ENCODE measurements at places on chromosomes 1 and 21.

GRCh38 chr21:33828083-33828482 lies 87.5 kb downstream of the ATP5PO start:
- DNase-seq: no peak

- no peak for DNase-seq
Measured at GRCh38 chr1:181205901-181206300, 117.4 kb downstream of the IER5 start.

DNA sequence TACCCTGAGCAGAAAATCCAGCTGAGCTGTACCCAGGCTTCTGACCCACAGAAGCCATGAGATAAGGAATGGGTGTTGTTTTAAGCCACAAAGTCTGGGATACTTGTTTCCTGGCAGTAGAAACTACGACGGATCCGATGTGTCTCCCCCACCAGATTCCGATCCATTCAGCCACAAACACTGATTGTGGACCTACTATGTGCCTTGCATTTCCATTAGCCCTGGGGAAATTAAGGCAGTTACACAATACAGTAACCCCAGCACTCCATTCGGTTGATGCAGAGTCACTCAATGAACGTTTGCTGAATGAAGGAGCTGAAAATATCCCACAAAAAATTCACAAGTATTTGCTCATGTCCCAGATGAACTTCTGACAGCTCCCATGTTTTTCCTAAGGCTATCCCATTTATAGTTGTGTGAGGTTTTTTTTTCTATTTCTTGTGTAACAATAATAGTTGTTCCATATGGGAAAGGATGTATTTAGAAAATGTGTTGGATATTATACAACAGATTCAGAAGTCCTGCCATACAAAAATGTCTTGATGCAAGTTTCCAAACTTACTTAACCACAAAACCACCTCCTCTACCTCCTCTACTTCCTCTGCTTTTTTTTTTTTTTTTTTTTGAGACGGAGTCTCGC lies 29.6 kb upstream of the KAZN start:
- no peak for DNase-seq

DNA sequence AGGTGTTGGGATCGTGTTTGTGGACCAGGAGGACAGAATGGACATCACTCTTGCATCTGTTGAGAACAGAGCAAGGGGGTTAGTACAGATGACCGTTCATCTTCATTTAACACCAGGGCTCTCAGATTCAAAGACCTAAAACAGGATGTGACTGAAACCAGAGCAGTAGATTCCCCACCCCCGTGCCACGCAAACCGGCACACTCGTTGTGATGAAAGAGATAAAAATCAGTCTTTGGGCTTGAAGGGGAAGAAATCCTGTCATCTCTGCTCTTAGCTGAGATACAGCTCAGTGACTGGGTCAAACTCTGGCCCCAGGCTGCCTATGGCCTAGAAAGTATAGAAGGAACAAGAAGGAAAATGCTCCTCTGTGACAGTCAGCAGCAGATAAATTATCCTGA lies 146.2 kb upstream of the KRTAP19-8 start:
- DNase-seq: peak; percentile 85

DNA sequence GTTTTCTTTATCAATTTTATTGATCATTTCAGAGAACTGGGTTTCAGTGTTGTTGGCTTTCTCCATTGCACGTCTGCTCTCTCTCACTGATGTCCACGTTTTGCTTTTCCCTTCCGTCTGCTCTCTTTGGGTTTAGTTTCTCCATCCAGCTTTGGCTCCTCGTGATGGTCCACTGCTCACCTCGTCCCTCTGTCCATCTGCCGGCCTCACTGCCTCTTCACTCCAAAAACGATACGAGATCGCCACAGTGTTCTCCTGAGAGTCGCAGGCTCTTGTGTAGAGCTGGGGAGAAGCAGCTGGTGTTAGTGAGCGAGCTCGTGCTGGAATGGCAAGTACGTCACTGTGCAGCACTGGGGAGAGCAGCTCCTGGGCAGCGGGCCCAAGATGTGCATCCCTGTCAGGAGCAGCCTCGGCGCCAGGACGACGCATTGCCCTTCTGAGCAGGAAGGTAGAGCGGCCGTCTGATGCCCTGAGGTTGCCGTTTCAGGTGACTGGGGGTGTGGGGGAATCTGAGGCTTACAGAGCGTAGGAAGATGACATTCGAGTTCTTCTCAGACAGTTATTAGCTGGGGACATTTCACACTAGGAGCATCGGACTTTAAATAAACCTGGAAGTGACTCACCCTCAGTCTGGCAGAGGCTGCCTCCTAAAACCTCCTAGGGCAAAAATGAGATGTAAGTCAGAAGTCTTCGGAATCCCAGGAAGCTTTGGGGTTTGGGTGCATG lies 31.4 kb upstream of the PCBP3 start:
- no peak for DNase-seq

- no peak for DNase-seq
Measured at GRCh38 chr1:185337246-185337645, 20.2 kb upstream of the IVNS1ABP start.

- no peak for DNase-seq
Measured at GRCh38 chr21:45435405-45435981, 30.5 kb downstream of the COL18A1 start.

GRCh38 chr1:8408151-8408839 lies 90.4 kb downstream of the SLC45A1 start:
- DNase-seq: no peak

DNA sequence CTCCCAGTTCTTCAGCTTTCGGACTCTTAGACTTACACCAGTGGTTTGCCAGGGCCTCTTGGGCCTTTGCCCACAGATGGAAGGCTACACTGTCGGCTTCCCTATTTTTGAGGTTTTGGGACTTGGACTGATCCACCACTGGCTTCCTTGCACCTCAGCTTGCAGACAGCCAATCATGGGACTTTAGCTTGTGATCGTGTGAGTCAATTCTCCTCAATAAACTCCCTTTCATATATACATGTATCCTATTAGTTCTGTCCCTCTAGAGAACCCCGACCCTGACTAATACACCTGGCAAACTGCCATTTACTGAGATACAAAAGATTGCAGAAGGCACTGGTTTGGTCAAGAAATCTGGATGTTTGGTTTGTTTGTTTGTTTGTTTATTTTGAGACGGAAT lies 6.4 kb upstream of the RAB4A start:
- DNase-seq: no peak

DNA sequence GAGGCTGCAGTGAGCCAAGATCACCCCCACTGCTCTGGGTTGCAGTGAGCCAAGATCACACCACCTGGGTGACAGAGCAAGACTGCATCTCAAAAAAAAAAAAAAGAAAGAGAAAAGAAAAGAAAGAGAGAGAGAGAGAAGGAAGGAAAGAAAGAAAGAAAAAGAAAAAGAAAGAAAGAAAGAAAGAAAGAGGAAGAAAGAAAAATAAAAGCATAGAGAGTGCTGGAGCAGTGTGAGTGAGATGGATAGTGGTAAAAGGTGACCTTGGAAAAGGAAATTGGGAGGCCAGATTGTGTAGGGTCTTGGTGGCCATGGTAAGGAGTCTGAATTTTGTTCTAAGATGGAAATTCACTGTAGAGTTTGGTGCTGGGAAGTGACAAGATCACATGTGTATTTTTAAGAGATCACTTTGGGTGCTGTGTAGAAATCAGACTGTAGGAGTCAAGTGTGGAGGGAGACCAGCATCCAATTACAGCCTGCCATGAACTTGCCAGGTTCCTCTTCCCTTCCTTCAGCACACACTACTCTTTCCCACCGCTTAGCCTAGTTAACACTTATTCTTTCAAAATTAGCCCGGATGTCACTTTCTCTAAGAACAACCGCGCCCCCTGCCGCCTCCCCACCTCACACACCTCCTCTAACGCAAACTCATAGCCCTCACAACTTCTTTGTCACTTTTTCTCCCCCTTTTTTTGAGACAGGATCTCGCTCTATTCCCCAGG lies 17.9 kb downstream of the MTX1 start:
- no peak for DNase-seq

DNA sequence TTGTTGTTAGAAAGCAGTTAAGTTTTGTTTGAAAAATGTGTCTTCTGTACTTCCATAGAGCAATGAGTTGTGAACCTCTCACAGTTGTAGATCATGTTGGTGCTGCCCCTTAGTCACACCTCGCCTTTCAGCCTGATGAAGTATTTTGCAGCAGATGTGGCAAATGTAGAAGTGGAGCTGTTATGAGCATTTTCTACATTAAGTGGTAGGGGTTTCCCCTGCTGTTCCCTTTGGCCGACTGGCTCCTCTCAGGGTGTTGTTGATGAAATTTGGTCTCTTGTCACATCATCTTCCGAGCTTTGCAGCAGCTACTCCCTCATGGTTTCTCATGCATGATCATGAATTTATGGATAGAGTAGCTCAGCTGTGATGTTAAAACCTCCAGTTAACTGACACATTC lies 33.6 kb upstream of the DENND1B start:
- no peak for DNase-seq

- no peak for DNase-seq
Measured at GRCh38 chr1:151005729-151006319, 878 bp downstream of the MINDY1 start.

- no peak for DNase-seq
Measured at GRCh38 chr1:155652951-155653350, 35.6 kb downstream of the YY1AP1 start.

DNA sequence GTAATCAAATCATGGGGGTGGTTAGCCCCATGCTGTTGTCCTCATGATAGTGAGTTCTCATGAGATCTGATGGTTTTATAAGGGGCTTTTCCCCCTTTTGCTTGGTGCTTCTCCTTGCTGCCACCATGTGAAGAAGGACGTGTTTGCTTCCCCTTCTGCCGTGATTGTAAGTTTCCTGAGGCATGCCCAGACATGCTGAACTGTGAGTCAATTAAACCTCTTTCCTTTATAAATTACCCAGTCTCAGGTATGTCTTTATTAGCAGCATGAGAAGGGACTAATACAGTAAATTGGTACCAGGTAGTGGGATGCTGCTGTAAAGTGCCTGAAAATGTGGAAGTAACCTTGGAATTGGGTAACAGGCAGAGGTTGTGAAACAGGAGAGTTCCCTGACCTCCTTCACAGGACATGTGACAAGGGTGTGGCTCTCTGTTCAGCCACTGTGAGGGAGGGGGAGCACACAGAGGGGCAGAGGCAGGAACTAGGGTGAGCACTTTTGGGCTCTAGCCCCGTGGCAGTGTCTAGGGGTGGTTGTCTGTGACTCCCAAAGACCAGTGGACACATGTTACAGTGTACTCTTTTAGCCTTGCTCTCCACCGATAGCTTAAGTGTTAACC lies 105.3 kb downstream of the BACH1 start:
- no peak for DNase-seq

GRCh38 chr1:15756143-15757015 lies 2.2 kb upstream of the FBLIM1 start:
- no peak for DNase-seq

GRCh38 chr1:242425232-242425631 lies 99.3 kb downstream of the PLD5 start:
- no peak for DNase-seq

- DNase-seq: no peak
Measured at GRCh38 chr1:3883194-3883925, 16.7 kb downstream of the C1orf174 start.

DNA sequence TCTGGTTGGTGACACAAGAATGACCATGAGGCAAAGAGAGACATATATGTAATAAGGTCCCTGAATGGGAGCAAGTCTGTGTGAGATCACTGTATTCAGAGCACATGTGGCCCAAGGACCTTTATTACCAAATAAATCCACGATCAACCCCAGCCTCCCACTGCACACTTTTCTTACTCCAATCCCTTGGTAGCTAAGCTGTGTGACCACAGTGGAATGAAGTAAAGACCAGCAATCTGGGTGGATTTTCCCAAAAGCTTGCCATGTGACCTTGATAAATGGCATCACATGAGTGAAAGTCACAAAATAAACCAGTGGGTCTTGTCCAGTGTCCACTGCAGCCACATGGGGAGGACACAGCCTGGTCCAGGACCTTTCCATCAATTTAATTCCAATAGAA lies 36.7 kb upstream of the TLR5 start:
- no peak for DNase-seq

GRCh38 chr1:201172999-201173610 lies 17.5 kb upstream of the IGFN1 start:
- no peak for DNase-seq

DNA sequence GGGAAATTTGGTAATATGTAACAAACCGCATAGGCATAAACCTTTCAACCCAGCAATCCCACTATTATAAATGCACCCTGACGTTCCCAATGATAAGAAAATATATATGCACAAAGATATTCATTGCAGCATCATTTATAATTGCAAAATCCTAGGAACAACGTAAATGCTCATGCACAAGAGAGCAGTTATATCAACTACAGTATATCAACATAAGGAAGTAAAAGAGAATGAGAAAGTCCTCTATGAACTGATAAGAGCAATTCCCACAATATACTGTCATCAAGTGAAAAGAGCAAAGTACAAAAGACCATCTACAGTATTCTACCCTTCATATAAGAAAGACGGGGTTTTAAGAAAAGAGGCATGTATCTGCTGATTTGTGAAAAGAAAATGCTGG lies 229.9 kb downstream of the SLC45A1 start:
- no peak for DNase-seq

DNA sequence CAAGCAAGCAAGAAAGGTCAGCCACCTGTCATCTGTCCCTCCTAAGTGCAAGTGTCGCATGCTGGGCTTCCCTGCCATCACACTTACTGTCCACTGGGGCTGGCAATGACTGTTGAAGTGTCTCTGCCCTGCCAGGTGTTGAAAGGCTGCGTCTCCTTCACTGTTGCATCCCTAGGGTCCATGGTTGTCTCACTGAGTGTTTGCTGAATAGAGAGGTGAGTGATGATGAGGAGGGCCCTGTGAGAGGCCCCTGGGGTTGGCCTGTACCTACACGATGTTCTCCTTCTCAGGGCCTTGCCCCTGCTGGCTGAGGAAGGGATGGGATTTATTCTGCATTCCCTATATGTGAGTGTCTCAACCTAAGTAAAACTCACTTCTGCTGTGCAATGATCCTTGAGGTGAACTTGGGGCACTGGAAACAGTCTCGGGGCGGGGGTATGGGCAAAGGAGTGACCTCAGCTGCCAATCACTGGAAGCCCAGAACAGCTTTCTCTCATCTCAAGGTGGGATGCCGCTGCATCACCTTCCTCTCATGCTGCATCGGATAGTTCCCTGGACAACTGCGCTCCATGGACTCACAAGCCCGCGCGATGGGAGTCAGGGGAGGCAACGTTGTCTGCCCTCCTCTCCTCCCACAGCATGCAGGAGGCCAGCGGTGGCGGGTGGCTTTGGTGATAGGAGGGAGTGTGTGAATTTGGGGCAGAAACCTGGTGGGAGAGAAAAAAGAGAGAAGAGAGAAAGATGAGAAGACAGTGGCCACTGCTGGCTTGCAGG lies 35.8 kb upstream of the SOX13 start:
- no peak for DNase-seq

- no peak for DNase-seq
Measured at GRCh38 chr1:150165622-150166612, 16.2 kb downstream of the PLEKHO1 start.
